ENCODE measurements at places on chromosomes 2 and 18.

GRCh38 chr18:77905449-77906055 is 655.9 kb downstream of the GALR1 start:
- H3K27ac ChIP-seq: no peak overlapping the region
- no peak overlapping the region for H3K4me3 ChIP-seq
- H3K4me1 ChIP-seq: no peaks in the 10 kb centered on the region
- H3K36me3 ChIP-seq: no peaks in the 10 kb centered on the region
- no peak for DNase-seq
- H3K27me3 ChIP-seq: peaks cover 4% of the 10 kb centered on the region

DNA sequence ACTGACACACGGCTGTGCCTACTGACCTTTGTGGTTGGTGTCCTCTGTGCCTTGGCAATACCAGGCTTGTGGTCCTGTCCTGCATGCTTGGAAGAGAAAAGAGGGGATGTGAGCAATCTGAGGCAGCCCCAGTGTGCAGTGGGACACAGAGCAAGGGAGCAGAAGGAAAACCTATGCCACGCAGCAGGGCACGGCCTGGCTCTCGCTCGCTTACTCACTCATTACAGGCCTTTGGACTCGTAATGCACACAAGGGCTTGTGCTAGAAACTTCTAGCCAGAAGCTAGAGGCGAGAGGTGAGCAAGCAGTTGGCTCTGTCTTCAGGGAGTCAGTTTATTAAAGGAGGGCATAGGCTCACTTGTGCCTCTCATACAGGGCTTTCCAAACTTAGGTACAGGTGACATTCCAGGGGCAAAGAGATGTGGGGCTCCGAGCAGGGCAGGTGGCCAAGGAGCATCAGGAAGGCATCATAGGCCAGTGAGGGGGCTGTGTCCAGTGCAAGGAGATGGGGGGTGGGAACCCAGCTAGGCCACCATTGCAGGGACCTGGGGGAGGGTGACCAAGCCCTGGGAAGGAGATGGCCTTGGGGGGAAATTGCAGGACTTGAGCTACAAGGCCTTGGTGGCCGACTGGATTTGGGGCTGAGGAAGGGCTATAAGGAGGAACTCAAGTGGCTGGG is 100.8 kb downstream of the DYSF start:
- DNase-seq: no peak
- H3K36me3 ChIP-seq: no peaks in the 10 kb centered on the region
- H3K4me1 ChIP-seq: no peaks in the 10 kb centered on the region

GRCh38 chr18:48831802-48832201 is 119.0 kb downstream of the SMAD7 start:
- H3K27me3 ChIP-seq: no peaks in the 10 kb centered on the region
- H3K4me3 ChIP-seq: no peak overlapping the region
- H3K27ac ChIP-seq: peak overlapping the region; percentile 98
- DNase-seq: no peak
- peaks cover 41% of the 10 kb centered on the region for H3K4me1 ChIP-seq
- no peaks in the 10 kb centered on the region for H3K36me3 ChIP-seq

GRCh38 chr2:135167273-135167672 is 115.2 kb downstream of the RAB3GAP1 start:
- DNase-seq: no peak
- peaks cover 81% of the 10 kb centered on the region for H3K36me3 ChIP-seq
- peaks cover 7% of the 10 kb centered on the region for H3K4me1 ChIP-seq
- no peak overlapping the region for H3K4me3 ChIP-seq

DNA sequence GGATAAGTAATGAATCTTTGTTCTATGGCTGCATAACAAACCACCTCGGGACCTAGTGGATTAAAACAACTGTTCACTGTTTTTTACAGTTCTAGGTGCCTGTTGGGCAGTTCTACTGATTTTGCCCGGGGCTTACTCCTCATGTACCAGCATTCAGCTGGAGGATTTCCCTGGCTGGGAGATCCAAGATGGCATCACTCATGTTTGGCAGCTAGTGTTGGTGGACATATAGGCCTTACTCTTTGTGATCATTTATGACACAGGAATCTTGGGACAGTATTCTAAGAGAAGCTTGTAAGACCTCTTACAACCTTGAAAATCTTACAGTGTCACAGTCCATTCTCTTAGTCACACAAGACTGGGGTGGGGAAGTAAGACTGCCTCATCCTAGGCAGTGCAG is 4.6 kb downstream of the MARCHF7 start:
- DNase-seq: no peak
- H3K36me3 ChIP-seq: peaks cover 77% of the 10 kb centered on the region
- no peak overlapping the region for H3K27ac ChIP-seq
- peaks cover 15% of the 10 kb centered on the region for H3K4me1 ChIP-seq

DNA sequence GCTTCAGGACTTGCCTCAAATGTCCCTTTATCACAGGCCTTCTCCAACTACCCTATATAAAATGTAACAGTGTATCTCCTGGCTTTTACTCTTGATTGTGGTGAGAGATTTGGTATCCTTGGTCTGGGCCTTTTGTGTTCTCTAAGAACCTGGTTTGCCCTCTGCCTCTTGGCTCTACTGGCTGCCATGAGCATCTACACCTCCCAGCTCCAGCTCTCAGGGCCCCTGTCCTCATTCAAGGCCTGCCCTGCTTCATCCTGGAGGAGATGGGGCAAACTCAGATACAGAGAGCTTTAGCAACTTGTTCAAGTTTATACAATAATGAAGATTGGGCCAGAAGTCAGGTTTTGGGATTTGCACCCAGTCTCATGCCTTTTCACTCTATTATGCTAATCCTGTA is 45.0 kb downstream of the QPCT start:
- peaks cover 19% of the 10 kb centered on the region for H3K4me1 ChIP-seq
- DNase-seq: no peak
- no peak overlapping the region for H3K4me3 ChIP-seq
- H3K36me3 ChIP-seq: no peaks in the 10 kb centered on the region
- no peaks in the 10 kb centered on the region for H3K27me3 ChIP-seq

DNA sequence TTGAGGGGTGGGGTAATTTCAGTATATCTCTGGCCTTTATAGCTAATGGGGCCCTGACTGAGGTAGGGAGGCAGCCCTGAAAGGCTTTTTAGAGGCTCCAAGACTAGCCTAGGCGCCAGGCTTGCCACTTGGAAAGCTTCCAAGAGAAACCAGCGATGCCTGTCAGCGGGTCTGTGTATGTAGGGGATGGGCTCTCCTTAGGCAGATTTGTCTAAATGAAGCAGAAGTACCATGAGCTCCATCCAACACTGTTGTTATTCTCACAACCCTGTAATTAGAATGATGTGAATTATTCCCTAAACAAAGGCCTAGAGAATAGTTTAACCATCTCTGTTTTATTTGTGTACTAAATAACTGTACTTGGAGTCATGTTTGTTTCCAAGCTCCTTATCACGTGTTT is 138.1 kb downstream of the B3GNT2 start:
- H3K4me3 ChIP-seq: no peak overlapping the region
- no peak overlapping the region for H3K27ac ChIP-seq

GRCh38 chr2:143524119-143524553 is 394.9 kb downstream of the ARHGAP15 start:
- no peaks in the 10 kb centered on the region for H3K36me3 ChIP-seq
- H3K4me1 ChIP-seq: no peaks in the 10 kb centered on the region
- DNase-seq: no peak

GRCh38 chr2:161988589-161988988 is 85.4 kb downstream of the DPP4 start:
- H3K4me1 ChIP-seq: peaks cover 15% of the 10 kb centered on the region
- no peak overlapping the region for H3K4me3 ChIP-seq
- no peak for DNase-seq
- no peak overlapping the region for H3K27ac ChIP-seq

DNA sequence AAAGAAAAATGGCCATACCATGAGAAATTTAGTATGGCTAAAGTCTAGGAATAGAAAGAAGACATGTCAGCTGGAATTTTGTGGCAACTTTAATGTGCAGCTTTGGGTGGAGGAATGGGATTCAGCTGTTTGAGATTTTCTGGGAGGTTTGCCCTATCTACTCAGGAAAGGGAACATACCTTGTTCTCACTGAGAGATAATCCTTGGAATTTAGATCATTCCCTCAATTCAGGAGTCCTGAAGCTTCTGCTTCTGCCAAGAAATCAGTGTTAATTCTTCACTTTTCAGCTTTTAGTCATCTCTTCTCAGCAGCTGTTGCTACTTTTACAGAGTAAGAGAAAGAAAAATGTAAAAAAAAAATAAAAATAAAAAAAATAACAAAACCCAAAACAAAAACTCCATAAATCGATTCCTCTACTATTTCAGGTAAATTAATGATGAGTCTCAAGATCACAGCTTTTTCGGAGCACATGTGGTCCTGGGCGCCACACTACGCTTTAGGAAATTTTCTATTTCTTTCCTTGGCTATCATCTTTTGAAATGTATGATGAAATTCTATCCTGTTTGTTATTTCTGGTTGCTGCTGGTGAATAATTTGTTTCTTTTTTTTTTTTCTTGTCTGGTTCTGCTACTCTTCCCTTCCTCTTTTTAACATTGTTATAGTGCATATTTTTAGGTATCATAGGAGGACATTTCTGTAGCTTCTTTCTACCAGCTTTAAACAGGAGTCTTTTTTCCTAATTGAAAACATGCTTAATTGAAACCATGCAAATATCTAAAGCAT is 18.9 kb upstream of the BAZ2B start:
- peaks cover 17% of the 10 kb centered on the region for H3K4me1 ChIP-seq
- no peak overlapping the region for H3K27ac ChIP-seq
- H3K27me3 ChIP-seq: no peaks in the 10 kb centered on the region
- H3K4me3 ChIP-seq: no peak overlapping the region

GRCh38 chr18:79612291-79613108 is 67.1 kb upstream of the CTDP1 start:
- H3K27me3 ChIP-seq: no peaks in the 10 kb centered on the region
- no peak overlapping the region for H3K27ac ChIP-seq
- peaks cover 3% of the 10 kb centered on the region for H3K4me1 ChIP-seq
- peak; percentile 38 for DNase-seq

DNA sequence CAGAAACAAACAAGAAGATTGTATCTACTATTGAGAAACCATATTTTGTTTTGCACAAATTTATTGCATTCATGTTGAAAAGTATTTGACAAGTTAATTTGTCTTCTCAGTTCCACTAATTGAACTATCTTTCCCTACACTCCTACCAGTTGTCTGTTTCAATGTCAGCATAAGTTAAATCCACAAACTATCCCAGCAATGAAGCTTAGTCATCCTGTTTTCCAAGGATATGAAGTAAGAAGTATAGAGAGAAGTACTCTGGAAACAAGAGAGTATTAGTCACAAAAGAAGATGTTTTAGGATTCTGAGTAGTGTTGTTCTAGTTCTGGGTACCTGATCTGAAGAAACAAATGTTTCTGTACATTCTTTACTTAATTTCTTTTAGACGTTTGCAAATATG is 261.6 kb upstream of the ZNF804A start:
- no peaks in the 10 kb centered on the region for H3K27me3 ChIP-seq
- peaks cover 17% of the 10 kb centered on the region for H3K4me1 ChIP-seq
- no peaks in the 10 kb centered on the region for H3K36me3 ChIP-seq
- no peak overlapping the region for H3K27ac ChIP-seq
- H3K4me3 ChIP-seq: no peak overlapping the region

DNA sequence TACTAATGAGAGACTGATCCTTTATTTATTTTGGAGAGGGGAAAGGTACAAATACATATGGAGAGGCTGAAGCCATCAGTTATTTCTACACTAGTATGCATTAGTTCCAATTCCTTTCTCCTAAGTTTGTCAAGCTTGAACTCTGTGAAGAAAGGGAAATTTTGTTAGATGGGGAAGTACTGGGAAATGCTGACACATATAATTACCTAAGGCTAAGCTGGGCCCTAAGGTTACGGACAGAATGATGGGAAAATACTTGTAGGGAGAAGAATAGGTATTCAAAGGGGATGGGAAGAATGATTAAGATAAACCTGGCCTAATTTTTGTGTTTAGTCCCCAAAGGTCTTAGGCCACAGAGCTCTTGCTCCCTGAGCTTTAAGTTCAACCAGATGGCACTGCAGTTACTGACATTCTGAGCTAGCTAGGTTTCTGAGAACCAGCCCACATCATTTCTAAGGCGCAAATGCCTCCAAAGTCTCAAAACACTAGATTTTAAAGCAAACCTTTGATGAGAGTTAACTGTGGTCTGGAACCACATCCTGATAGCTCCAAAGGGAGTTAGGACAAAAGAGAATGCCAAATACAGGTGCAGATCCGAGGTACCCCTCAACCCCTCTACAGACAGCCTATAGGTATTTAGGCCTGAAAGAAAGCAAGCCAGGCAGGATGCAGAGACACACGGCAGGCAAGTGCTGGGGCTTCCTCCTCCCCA is 2.7 kb downstream of the TMEM163 start:
- no peaks in the 10 kb centered on the region for H3K36me3 ChIP-seq
- no peak for DNase-seq
- H3K27ac ChIP-seq: no peak overlapping the region
- H3K4me1 ChIP-seq: no peaks in the 10 kb centered on the region
- H3K4me3 ChIP-seq: no peak overlapping the region
- H3K27me3 ChIP-seq: peaks cover 78% of the 10 kb centered on the region

DNA sequence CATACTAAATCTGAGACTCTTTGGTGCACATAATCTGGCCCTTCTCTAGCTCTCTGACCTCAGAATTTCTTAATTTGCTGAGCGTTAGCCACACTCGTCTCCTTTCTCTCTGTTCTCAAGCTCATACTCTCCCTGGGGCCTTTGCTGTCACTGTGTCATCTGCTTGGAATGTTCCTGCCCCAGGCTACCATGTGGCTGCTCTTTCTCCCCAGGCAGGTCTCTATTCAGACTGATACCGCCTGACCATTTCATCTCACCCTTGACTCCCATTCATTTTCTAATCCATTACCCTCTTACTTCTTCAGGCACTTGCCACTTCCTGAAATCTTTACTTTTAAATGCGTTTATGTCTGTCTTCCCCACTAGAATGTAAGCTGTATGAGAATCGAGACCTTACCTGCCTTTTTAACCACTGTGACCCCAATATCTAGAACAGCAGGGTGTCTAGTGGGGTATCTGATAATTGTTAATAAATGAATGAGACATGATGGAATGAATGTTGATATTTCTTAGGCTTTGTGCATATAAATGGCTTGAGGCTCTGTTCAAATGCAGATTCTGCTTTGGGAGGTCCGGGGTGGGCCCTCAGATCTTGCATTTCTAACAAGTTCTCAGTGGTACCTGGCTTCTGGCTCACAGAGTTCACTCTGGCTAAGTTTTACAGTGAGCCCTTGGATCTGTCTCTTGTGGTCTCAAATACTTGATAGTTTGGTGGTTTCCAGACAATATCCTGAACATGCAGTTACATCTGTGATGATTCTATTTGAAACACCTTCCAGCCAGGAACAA is 89.9 kb upstream of the EPC2 start:
- no peaks in the 10 kb centered on the region for H3K27me3 ChIP-seq
- no peak overlapping the region for H3K4me3 ChIP-seq
- no peak for DNase-seq
- no peaks in the 10 kb centered on the region for H3K36me3 ChIP-seq
- no peak overlapping the region for H3K27ac ChIP-seq
